Stimulated activated CD8-positive, alpha-beta memory T cell treated with anti-CD3 and anti-CD28 coated beads, Interleukin-2, amount 100 ng/mL, for 48 hours (primary cell): ENCODE measurements at places on chromosomes 2 and 18.

DNA sequence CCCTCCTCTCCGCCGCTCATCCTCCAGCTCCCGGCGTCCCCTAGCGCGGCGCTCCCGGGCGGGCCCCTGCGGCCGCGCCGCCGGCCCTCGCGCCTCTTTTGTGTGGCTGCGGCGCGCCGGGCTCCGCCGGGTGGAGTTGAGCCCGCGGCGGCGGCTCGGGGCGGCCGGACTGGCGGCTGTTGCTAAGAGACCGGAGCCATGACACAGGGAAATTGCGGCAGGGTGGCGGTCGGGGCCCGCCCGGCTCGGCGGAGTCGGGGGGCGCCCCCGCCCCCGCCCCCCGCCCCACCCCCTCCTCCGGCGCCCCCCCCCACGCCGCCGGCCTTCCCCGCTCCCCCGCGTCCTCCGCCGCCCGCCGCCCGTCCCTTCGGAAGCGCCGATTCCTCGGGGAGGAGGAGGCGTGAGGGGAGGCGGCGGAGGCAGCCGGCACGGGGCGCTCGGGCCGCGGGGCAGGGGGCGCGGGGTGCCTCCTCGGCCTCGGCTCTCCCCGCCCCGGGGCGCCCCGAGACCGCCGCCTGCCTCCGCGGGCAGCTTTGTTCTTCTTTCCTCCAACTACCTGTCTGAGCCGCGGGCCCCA is at the start of gene TMEM200C:
TSS of gene TMEM200C (minus strand) at position 224 of the 577 bp plus-strand sequence. CDS start 3,459 bp downstream, outside the sequence.
- DNase-seq, result no peak

GRCh38 chr2:239927424-239927981 is 97.6 kb downstream of the NDUFA10 start:
- DNase-seq, result peak; percentile 45

DNA sequence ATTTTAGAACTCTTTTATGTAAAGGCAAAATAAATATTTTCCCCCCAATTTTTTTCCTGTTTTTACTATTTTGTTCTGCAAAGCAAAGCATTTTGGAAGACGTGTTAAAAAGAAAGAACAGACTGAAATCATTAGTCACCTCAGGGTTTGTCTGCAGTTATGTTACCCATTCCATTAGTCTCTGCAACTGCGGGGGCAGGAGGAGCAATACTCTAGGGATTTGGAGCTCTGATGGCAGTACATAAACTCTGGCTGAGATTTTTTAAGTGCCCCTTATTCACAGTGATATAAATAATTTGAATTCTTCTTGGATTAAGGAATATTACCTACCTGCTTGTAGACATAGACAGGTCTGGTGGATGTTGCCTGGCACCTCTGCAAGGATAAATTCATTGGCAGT is 88.0 kb upstream of the CELF4 start:
- no peak for DNase-seq

DNA sequence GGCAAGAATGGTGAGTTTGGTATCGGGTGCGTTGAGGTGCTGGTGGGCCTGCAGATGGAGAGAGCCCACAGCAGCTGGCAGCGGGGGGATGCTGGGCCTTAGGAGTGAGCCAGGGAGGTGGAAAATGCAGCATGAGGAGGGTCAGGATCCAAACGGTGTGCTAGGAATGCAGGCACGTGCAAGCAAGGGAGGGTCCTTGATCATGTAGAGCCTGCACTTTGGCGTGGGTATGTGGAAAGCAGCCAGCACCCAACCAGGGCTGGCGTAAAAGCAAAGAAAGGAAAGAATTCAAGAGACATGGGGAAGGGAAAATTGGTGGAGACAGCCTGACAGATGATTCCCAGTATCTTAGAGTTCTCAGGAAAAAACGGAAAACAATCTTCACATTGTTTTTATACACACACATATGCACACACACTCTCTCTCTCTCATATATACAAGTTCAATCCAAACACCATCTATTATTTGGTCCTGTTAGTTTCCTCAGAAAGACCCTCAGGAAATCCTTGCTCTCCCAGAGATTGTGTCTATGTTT is 46.3 kb downstream of the LTBP1 start:
- DNase-seq, result no peak

GRCh38 chr2:96498021-96498431 is 7.1 kb downstream of the NEURL3 start:
- DNase-seq, result no peak

- DNase-seq, result no peak
Observed at GRCh38 chr2:171541202-171541887, 19.1 kb downstream of the CYBRD1 start.

DNA sequence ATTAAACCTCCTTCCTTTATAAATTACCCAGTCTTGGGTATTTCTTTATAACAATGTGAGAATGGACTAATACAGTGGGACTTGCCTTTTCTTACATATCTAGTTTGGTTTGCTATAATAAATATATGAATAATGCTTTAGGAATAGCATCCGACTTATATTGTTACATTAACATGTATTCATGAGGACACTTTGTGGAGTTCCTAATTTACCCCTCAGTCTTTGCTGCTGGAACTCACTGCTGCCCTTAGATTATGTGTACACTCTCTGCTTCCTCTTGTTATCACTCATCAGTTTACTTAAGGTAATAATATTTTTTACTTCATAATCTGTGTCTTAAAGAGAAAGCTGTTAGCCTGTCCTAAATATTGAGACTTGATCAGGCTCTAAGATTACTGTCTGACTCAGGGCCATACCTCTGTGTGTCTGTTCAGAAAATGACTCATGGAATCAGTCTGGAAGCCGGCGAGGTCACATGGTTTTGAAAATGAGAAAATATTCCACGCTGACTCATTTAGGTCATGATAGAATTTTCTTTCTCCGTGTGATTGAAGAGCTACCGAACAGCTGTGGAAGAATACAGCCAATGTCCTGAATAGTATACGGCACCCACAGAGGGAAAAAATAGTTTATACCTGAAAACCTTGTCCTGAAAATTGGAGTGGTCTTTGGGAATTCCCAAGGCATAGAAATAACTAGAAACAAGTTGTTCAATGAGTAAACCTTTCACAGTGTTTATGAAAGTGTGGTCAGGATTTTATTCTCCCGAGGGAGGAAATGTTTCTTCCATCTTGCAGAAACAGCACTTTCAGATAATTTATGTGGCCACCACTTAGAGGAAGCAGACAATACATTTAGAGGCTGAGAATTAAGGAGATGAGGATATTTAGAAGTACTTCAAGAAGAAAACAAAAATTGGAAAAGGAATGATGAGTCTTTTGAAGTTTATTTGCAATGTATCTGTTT is 156.4 kb downstream of the DSEL start:
- DNase-seq, result no peak

- DNase-seq, result no peak
Observed at GRCh38 chr2:172571245-172571644, 15.4 kb downstream of the PDK1 start.
